Activated CD4-positive, alpha-beta memory T cell treated with anti-CD3 and anti-CD28 coated beads for 36 hours (primary cell): ENCODE measurements at places on chromosomes 5 and 9. TPM values are rescaled to one million over a fixed set of nuclear protein-coding genes. Genes with fewer than 3 reads are reported as not detected.

Gene MYMK
- not detected for total RNA-seq

Gene SEC24A
- 31.4 TPM for total RNA-seq

GRCh38 chr9:118455788-118456187 is 751.6 kb downstream of the TLR4 start:
- no peak for DNase-seq

DNA sequence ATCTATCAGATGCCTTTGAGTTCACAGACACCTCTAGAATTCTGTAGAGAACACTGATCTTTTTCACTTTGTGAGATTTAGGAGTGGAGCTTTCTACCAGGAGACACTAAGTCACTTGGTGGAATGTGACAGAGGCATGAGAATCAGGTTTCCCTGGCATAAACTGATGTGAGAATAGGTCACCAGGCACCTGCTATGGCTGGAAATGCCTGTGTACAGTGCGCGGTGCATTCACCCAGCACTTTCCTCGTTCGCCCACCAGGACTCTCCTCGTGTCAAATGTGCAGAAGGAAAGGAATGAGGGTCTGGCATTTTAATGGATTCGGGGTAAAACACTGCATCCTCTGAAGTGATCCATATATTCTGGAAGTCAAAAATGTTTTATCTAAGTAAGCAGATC is 281.8 kb upstream of the TUT7 start:
- no peak for DNase-seq

GRCh38 chr9:100084734-100085133 is 14.1 kb downstream of the ERP44 start:
- DNase-seq: no peak

DNA sequence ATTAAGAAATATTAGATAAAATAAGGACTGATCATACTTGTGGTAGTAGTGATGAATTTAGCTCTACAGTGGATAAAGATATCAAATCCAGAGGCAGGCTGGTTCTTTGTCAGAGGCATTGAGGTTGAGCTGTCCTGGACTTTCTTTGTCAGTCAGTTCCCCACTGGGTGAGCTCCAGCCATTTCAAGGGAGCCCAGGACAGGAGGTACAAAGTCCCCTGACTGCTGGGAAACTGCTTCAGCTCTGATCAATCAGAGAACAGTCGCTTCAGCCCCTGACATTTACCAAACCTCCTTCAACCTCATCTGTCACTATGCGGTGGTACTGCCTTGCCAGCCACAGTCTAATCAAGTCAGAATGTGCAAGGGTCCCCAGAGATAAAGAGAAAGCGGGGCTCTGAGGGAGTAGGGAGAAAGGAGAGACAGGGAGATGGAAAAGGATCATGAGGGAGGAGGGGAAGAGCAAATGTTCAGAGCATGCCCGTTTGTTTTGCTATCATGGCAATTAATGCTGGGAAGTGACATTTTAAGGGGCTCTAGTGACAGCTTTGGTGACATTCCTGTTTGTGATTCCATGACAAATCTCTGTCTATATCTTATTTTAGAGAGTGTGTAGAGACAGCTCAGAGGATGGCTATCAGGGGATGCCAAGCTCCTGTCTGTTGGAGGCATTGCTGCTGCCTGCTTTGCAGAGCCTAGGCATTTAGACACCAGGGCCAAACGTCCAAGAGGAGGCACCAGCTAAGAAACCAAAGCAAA is 223.2 kb downstream of the ASTN2 start:
- no peak for DNase-seq
